ENCODE measurements at places on chromosomes 5 and 9. TPM values are rescaled to one million over a fixed set of nuclear protein-coding genes. Genes with fewer than 3 reads are reported as not detected.

Gene BRD3OS
- 20.0 TPM for total RNA-seq

Gene KIF12
- total RNA-seq: 11.6 TPM

Gene TLE4
- 27.3 TPM for total RNA-seq

Gene CER1
- 1.2 TPM for total RNA-seq

Gene DMGDH
- 3.8 TPM for total RNA-seq

Gene PCDHGA11
- 29.1 TPM for total RNA-seq

DNA sequence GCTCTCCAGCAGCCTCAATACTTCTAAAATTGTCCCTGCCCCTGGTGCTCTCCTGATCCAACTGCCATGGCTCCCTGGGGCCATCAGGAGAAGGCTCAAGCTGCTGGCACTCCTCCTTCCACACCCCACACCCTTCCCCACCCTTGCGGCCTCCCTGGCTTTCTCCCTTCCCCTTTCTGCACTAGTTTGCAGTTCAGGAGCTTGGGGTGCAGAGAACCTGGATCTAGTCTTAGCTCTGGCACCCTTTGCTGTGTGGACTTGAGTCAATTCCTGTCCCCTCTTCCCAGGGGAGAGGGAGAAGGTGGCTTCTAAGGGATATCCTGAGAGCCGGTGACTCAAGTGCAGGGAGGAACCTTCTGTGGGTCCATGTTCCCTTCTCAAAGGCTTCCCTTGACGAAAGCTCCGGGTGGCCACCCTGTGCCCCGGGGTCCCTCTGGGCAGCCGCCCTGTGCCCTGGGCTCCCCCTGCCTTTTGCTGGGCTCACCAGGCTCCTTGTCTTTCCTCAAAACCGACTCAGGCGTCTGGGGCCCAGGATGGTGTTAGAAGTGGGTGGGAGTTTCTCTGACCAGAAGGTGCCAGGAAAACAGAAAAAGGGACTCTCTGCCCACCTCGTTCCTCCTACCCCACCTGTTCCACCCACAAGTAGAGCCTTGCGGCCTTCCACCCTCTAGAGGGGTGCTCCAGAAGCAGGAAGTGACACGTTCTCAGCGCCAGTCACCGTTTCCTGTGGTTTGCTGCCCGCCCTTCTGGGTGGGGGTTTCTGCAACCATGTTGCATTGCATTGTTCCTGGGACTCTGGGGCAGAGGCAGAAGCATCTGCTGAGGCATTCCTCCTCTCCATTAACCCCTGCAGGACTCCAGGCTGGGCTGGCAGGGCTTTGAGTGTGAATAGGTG is 15.0 kb downstream of the GLIPR2 start:
- DNase-seq: no peak

GRCh38 chr5:169580964-169581363 is 2.6 kb upstream of the SPDL1 start:
- no peak for DNase-seq

GRCh38 chr9:35605351-35606137 is 482 bp downstream of the TESK1 start:
- DNase-seq: no peak

DNA sequence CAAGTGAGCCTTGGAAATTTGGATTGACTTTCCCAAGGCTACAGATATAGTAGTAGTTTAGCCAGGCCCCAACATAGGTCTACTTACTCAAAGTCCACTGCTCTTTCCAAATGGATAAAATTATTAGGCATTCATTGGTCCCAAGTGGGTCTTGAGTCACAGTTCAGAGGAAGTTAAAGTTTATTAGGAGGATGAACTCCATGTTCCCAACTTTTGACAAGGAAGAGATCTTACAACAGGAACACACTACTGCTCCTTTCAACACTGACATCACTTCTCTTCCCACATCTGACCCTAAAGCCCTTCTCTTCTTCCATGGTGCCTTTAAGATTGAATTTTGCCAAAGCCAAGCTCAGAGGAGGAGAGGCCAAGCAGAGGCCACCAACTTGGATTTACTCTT is 234.5 kb upstream of the TRIM32 start:
- DNase-seq: no peak

DNA sequence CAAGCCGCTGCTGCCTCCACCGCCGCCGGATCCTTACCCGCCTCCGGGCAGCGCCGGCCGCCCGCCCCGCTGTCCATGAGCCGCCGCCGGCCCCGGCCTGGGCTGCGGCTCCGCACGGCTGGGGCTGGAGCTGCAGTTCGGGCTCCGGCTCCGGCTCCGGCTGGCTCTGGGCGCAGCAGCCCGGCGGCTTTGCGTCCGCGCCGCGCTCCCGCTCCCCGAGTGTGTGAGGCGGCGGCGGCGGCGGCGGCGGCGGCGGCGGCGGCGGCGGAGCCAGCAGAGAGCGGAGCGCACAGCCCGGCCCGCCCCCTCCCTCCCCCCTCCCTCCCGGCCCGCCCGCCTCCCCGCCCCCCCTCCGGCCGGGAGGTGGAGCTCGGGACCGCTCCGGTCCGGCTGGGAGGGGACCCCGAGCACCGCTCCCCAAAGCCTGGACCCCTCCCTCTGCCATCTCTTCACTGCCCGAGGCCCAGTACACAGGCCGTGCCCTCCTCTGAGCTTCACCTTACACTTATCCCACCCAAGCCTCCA is at the start of gene PCDH1:
Gene PCDH1, minus strand, starts transcription at position 225 of the 525 bp plus-strand sequence. Its CDS starts 148 bp downstream, at position 77.
- peak; percentile 93 for DNase-seq

- DNase-seq: no peak
These were observed 22.5 kb downstream of the ZDHHC21 start for GRCh38 chr9:14670718-14671117.

GRCh38 chr5:172377856-172378255 is 76.5 kb downstream of the SH3PXD2B start:
- no peak for DNase-seq

- no peak for DNase-seq
These were observed 34.2 kb downstream of the RAI14 start for GRCh38 chr5:34690301-34690700.

DNA sequence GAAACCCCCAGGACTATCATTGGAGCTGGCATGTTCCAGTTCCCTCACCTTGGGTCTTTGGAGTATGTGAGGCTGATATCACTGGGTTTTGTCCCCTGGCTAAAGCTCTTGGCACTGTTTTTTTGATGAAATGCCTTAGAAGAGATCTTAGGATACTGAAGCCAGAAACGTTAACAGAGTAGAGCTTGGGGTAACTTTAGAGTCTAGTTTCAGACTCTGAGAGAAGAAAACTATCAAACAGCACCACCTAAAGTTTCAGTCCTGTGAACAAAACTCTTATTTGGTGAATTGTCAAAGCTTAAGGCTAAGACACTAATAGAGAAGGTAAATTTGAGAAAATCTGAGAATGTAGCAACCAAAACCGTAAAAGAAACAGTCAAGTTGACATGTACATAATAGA is 111.7 kb upstream of the PUM3 start:
- no peak for DNase-seq

All from cerebellum (tissue), 4 donors.